ENCODE measurements at places on chromosomes 6 and 20. TPM values are rescaled to one million over a fixed set of nuclear protein-coding genes. Genes with fewer than 3 reads are reported as not detected.

NKX2-4 gene
- total RNA-seq, result not detected

ZNF184 gene
- 6.5 TPM for total RNA-seq

TNF gene
- not detected for total RNA-seq

SEMG2 gene
- total RNA-seq, result not detected

EEF1A2 gene
- total RNA-seq, result 3.4 TPM

CARMIL1 gene
- 8.8 TPM for total RNA-seq

ZKSCAN4 gene
- 4.1 TPM for total RNA-seq

MMP24 gene
- 0.32 TPM for total RNA-seq

HLA-DQB2 gene
- not detected for total RNA-seq

EYS gene
- total RNA-seq, result 0.27 TPM

MRAP2 gene
- 5.8 TPM for total RNA-seq

ZSCAN23 gene
- total RNA-seq, result 1.7 TPM

ZNF165 gene
- 0.30 TPM for total RNA-seq

STK4 gene
- total RNA-seq, result 29.6 TPM

CST8 gene
- total RNA-seq, result not detected

IL17F gene
- not detected for total RNA-seq

OR12D3 gene
- total RNA-seq, result not detected

PNLDC1 gene
- total RNA-seq, result not detected

BTBD9 gene
- total RNA-seq, result 15.0 TPM

FRS3 gene
- 4.4 TPM for total RNA-seq

GRM4 gene
- total RNA-seq, result not detected
